ENCODE measurements at places on chromosomes 12 and 14.

DNA sequence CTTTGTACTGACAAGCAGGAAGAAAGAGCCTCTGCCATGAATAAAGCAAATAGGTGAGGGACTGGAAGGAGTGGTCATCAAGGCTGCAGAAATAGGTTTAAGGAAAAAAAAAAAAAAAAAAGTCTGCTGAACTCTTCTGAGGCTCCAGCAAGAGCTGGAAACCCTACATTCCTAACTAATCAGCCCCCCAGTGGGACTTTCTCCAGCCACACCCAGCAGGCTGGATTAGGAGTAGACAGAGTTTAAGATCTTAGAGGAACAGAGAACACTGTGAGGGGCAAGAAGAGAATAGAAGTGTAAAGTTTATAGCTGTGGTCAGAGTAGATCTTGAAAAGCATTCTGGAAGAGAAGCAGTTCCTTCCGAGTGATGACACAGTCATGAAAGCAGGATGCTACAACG, 66.4 kb downstream of the ATXN2 start:
- no peak for DNase-seq

DNA sequence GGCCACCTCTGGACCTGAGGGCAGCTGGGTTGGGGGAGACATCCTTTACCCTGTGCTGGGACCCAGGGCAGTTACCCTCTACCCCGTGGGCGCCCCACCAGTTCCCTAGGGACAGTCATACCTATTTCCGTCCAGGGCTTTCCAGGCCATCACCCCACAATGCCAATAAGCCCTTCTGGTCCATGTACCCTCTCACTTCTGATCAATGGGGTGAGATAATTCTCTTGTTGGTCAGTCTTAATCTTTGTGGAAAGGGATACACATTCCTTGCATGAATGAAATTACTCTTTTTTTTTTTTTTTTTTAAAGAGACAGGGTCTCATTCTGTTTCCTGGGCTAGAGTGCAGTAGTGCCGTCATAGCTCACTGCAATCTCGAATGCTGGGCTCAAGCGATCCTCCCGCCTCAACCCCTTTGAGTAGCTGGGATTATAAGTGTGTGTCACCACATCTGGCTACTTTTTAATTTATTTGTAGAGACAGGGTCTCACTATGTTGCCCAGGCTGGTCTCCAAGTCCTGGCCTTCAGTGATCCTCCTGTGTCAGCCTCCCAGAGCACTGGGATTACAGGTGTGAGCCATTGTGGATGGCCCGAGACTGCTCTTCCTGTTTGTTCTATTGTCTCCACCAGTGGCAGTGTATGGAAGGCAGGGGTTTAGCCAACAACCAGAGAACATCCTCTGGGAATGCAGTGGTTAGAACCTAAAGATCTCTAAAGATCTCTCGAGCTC, 46.3 kb upstream of the STON2 start:
- no peak for DNase-seq

GRCh38 chr14:61379639-61380184, 58.3 kb downstream of the PRKCH start:
- no peak for DNase-seq

GRCh38 chr14:43735932-43736331, 771.2 kb downstream of the FSCB start:
- DNase-seq = no peak

- no peak for DNase-seq
Observed at GRCh38 chr14:51473808-51474565, 177.7 kb upstream of the FRMD6 start.

DNA sequence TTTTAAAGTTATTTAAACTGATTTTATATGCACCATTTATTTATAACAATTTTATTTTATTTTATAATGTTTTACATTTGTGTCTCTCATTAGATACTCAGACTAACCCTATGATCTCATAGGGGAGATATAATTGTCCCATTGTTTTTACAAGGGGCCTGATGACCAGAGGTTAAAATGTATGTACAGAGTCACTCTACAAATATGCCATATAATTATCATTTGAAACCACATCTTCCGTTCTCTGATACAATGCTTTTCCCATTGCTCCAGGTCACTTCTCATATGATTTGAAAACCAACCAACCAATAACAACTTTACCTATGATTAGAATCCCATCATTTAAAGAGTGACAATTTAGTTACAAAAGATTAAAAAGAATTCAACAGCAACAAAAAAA, 137.8 kb downstream of the GPHN start:
- no peak for DNase-seq

All from stimulated activated CD4-positive, alpha-beta T cell treated with anti-CD3 and anti-CD28 coated beads, TNF-alpha, amount 100 ng/mL, for 4 hours (primary cell).